Dorsolateral prefrontal cortex (tissue), 122 donors: ENCODE measurements at places on chromosomes 7 and 10.

DNA sequence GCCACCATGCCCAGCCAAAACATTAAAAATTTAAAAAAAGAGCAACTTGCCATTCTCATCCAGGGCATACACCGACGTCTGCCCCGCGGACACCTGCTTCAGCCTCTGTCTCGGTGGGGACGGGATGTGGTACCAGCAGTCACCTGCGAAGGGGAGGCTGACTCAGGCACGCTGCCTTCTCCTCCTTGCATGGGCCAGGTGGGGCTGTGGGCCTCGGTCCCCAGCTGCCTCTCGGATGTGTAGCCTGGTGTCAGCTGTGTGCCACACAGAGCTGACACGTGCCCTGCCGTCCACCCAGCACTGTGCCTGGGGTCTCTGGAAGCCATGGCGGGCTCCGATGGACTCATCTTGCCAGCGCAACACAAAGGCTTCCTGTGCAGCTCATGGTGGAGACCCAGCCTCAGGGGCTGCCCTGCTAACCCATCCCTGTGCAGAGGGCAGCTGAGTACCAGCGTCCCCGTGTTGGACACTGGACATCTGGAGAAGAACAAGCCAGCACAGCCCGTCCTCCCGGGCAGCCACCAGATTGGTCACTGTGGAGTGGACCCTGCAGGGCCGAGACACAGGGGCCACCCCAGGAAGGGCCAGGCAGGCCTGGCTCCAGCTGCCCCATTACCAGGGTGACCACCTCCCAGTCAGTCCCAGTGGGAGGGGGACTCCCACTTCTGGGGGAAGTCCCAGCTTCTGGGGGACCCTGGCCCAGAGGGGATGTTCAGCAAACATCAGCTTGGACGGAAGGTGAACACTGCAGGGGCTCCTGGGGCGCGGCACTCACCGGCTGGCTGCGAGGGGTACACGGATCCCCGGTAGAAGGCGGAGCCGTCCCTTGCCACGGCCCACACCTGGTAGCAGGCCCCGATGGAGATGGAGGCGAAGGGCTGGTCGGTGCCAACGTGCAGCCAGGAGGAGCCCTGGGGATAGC lies 10.6 kb downstream of the BHLHA15 start:
- DNase-seq = no peak

DNA sequence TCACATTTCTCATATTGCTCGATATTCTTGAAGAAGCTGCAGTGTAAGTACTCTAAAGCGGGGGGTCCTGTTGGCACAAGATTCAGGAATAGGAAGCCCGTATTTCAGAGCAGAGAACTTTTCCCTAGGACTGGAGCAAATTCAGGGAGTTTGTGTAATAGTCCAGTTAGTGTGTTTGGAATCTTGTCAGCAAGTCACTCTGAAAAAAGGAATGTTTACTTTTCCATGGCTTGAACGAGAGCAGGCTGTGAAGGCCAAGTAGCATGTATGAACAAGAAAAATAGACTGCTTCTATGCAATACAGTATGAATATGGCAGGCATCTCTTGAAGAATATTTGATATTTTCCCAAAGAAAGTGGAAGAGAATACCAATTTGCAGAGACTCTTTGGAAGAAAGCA lies 39.8 kb downstream of the CDC123 start:
- DNase-seq = no peak

GRCh38 chr7:96026611-96027010 lies 254.3 kb downstream of the DYNC1I1 start:
- no peak for DNase-seq

GRCh38 chr10:17648243-17649035 lies 4.5 kb downstream of the STAM start:
- no peak for DNase-seq

DNA sequence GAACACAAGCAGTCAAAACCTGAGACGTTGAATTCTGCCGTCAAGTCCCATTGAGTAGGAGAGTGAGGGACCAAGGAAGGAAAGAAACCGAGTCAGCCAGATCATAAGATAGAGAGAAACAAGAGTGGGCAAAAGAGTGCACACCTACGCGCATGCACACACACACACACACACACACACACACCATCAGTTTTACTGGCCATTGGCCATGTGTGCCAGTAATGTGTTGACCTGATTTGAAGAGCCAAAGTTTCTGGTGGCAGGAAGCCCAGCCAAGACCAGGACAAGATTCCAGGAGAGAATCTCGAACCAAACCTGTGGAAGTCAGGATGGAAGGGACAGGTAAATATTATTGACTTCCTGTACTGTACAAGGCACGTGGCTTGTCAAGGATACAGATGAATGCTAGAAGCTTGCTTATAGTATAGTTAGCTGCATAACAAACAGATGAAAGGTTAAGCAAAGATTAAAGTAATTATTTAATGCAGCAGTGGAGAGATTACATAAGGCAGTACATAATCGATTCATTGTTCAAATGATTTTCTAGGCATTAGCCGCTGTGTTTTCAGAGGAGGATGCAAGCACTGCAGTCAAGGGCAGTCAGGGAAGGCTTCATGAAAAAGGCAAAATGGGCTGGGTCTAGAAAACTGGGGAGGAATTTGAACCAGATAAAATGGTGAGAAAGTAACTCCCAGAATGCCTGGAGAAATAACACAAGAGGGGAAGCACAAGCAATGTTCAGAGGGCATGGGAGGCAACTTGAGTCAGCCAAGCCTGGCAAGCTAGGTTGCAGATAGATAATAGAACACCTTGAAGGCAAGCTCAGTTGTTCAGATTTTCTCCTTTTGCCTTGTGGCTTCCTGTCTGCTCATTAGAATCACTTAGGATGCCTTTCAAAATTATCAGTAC lies 2.7 kb upstream of the HYCC1 start:
- no peak for DNase-seq
